ENCODE measurements at places on chromosomes 6 and 20.

DNA sequence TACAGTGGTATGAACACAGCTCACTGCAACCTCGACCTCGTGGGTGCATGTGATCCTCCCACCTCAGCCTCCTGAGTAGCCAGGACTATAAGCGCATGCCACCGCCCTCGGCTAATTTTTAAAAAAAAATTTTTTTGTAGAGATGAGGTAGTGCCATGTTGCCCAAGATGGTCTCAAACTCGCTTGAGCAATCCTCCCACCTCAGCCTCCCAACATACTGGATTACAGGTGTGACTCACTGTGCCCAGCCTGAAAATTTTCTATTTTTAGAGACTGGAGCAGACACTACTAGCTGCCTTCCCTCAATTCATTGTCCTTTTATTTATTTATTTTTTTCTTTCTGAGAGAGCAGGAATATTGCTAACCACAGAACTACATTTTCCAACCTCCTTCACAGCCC lies 20.3 kb upstream of the GTF3C6 start:
- DNase-seq = no peak

GRCh38 chr20:46799781-46800408 lies 90.4 kb downstream of the SLC2A10 start:
- DNase-seq = no peak

DNA sequence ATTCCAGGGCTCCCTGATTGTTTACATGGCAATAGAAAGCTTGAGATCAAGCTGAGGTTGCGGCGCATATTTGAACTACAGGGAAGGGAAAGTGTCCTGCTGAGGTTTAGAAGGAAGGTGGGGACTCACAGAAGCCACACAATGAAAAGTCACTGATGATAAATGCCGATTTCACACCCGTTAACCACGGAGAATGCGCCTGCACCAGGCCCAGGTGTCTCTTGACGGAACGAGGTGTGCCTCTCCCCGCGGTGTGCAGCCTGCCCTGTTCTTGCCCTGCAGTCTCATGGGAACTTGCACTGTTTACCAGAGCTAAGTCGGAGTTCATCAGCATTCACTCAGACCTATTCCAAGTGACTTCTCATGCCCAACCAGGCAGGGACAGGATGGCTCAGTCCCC lies 90.3 kb downstream of the LY86 start:
- DNase-seq = no peak

- DNase-seq = no peak
Measured at GRCh38 chr6:45850378-45851033, 165.2 kb downstream of the CLIC5 start.

Data from stimulated activated CD8-positive, alpha-beta memory T cell treated with anti-CD3 and anti-CD28 coated beads, Interleukin-4, amount 100 ng/mL, for 24 hours (primary cell).